ENCODE measurements at places on chromosomes 13 and 19.

GRCh38 chr13:24247016-24247415, 62.4 kb upstream of the C1QTNF9 start:
- no peak for DNase-seq

- no peak for DNase-seq
Measured at GRCh38 chr13:40233731-40234195, 432.7 kb downstream of the FOXO1 start.

- DNase-seq = no peak
Measured at GRCh38 chr19:43789029-43789428, 8.3 kb upstream of the KCNN4 start.

DNA sequence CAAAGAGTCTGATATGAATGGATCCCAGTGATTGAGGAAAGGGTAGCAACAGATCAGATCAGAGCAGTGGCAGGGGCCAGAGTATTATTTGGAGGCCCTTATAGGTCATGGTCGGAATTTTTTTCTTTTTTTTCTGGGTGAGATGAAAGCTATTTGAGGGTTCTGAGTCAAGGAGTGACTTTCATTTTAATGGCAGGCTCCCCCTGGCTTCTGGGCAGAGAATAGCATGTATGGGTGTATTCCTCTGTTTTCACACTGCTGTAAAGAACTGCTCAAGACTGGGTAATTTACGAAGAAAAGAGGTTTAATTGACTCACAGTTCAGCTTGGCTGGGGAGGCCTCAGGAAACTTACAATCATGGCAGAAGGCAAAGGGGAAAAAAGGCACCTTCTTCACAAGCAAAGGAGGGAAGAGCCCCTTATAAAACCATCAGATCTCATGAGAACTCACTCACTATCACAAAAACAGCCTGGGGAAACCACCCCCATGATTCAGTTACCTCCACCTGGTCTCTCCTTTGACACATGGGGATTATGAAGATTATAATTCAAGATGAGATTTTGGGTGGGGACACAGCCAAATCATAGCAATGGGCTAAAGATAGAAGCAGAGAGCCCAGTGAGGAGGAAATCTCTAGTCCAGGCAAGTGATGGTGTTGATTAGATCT, 3.0 kb upstream of the SLC6A16 start:
- peak; percentile 41 for DNase-seq

DNA sequence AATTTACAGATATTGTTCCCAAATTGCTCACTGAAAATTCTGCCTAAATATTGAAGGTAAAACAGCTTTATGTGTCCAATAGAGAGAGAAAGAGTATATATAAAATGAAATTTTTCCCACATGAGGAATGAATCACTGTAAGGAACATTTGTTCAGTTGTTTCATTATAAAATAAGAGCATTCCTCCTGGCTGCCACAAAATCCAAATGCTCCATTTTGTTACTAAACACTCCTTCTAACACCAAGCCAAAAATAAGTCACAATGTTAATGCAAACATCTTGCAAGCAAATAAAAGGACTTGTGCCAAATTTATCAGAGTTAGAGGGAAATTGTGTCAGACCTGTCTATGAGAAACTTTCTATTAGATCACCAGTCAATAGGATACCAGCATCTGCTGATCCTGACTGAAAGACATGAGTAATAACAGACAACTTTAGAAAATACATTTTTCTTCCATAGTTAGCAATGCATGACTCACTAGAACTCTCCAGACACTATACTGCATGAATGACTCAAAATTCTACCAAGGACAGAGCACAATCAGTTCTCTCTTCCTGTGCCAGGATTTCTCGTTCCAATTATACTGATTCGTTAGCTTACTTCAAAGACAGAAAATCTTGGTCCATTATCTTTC, 83.5 kb upstream of the FNDC3A start:
- DNase-seq = no peak

GRCh38 chr19:30467239-30467638, 95.1 kb downstream of the ZNF536 start:
- DNase-seq = no peak

DNA sequence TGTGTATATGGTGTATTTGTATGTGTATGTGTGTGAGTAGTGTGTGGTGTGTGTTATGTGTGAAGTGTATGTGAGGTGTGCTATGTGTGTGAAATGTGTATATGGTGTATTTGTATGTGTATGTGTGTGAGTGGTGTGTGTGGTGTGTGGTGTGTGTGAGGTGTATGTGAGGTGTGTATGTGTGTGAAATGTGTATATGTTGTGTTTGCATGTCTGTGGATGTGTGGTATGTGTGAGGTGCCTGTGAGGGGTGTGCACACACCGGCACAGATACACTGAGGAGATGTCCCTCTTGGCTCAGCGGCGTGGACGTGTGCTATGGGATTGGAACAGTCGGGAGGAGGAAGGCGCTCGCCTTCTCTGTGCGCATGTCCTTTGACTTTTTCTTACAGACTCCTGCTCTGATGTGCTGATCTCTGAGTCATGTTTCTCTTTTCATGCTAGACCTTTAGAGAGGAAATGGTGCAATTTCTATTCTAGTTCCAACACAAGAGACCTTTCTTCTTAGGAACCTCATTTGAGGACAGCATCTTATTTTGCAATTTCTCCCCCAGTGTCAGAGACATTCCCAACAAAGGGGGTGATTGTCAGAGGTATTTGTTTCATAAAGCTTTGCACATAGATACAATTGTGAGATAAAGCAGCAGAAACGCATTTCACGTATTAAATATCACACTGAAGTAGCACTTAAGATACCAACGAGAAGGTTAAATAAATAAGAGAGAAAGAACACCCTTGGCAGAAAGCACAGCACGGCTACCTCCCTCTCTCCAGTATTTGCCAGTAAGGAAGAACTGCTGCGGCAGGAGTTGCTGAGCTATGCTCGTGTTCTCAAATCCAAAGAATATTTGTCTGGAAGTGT, 11.3 kb upstream of the TNFRSF19 start:
- no peak for DNase-seq

DNA sequence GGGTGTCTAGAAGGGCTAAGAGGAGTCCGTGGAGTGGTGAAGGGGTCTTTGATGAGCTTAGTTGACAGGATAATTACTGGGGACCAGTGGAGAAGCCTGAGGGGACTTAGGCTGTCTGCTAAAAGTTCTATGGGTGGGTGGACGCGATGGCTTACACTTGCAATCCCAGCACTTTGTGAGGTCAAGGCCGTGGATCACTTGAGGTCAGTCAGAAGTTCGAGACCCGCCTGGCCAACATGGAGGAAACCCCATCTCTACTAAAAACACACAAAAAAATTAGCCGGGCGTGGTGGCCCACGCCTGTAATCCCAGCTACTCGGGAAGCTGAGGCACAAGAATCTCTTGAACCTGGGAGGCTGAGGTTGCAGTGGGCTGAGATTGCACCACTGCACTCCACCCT, 2.8 kb upstream of the GSK3A start:
- DNase-seq = no peak

GRCh38 chr19:13841086-13841961, 35.6 kb upstream of the NANOS3 start:
- DNase-seq = peak; percentile 49

- DNase-seq = no peak
Measured at GRCh38 chr13:71304861-71305260, 562.1 kb downstream of the DACH1 start.

DNA sequence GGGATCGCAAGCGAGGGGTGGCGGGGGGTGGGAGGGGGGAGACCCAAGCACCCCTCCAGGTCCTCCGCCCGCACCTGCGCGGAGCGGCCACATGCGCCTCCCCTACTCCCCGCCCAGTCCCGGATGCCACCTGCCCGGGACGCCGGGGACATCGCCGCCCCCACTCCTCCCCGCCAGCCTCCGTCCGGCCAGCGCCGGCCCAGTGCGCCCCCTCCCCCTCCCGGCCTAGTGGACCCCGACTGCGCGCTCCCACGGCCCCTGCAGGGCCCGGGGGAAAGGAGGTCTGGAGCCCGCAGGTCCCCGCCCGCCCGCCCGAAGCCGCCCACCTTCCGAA, 263 bp downstream of the RHPN2 start:
- DNase-seq = peak; percentile 6

- DNase-seq = no peak
Measured at GRCh38 chr13:31504918-31505317, 234.4 kb upstream of the RXFP2 start.

DNA sequence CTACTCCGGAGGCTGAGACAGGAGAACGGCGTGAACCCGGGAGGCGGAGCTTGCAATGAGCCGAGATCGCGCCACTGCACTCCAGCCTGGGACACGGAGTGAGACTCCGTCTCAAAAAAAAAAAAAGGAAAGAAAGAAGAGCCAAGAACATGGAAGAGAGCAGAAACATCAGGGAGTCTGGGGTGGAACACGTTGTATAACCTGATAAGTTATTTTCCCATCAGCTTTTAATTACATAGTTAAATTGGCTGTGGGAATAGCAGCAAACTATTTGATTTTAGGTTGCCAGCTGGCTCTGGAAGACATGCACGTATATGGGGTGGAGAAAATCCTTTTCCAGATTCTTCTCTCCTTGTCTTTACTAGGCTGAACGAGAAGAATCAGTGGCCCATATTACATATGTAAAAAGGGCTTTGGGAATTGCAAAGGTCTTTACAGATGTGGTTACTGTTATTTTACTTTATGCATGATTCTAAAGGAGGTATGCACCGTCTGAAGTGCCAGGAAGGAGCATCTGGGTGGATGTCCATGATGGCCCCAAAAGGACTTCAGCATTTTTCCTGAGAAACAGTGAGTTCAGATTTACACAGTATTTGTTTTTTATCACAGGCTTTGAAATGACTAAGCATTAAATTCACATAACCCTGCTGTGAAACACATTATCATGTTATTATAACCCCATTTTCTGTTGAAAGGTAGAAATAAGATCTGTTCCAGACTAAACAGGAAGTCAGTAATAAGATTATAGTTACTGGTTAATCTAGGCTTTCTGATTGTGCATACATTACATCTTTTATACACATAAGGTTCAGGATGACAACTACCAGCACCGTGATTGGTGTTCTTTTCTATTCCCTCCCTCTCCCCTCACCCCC, 4.6 kb upstream of the NAA16 start:
- DNase-seq = no peak

GRCh38 chr13:34114581-34114980, 296.6 kb downstream of the RFC3 start:
- no peak for DNase-seq

DNA sequence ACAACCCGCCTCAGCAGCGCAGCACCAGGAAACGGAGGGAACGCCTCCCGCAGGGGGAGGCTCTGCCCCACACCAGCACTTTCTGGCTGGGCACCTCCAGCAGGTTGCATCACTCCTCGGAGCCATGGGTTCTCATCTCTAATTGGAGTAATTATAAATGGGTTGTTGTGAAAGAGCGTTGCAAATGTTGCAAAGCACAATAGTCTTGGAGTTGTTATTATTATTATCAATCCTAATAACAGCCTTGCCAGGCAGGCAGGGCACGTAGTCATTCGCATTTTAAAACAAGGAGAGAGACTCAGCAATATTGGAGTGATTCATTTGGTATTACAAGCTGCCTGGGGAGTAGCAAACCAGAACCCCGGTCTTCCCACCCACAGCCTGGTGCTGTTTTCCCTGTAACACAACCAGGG, 108.6 kb upstream of the GJB6 start:
- no peak for DNase-seq

DNA sequence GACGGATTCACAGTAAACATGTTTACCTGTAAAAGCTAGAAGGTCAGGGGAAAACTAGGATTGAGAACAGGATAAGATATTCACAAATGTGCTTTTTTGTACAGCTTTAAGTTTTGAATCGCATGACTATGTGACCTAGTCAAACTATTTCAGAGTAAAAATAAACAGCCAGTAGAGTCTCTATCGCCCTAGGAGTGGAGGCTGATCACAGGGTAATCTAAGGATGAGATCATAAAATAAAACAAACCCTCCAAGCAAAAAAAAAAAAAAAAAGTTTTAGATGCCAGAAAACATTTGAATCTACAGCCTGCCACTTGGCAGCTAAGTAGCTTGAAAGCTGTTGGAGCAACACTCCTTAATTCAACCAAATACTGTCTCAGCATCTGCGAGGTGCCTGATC, 26.8 kb downstream of the ZNF350 start:
- DNase-seq = no peak

- no peak for DNase-seq
Measured at GRCh38 chr19:33329736-33330135, 27.4 kb upstream of the CEBPA start.

DNA sequence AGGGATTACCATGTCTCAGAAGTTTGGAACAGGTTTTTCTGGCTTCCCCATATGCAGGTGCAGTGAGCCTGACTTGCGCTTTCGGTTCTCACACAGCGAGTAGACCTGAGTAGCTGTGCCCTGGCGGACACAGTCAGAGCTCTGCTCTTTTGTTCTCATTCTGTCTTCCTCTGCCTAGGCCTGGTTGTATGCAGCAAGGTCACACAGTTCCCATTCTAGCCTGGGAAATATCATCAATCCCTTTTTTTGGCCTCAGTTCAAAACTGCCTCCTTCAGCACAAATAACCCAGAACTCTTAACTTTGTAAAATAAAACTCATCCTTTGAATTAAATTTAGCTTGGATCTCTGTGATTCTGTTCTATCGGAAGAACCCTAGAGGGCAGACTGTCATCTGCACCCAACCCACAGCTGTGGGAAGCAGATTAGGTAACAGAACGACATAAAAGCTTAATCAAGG, 10.2 kb downstream of the OXGR1 start:
- DNase-seq = no peak

DNA sequence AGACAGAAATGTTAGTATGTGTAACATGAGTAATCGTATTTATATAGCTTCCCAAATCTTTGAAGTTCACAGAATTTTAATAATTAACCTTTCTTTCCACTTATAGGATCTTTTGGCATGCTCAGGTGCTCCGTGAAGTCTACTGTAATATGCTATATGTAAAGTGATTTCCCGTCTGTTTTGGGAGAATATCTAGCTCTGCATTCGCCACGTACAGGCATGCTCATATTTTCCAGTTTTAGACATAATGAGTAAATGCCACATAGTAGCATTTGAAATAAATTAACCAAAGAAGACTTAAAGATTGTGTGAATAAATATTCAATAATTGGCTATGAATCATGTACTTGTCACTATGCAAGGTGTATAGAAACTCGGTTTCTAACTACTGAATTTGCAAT, 189.0 kb upstream of the CSNK1A1L start:
- no peak for DNase-seq

GRCh38 chr13:109568339-109568818, 218.0 kb downstream of the IRS2 start:
- no peak for DNase-seq

GRCh38 chr19:7534531-7535046, 928 bp upstream of the PNPLA6 start:
- peak; percentile 24 for DNase-seq

Data from activated CD4-positive, alpha-beta T cell treated with anti-CD3 and anti-CD28 coated beads, Interleukin-2, amount 50 U/mL, for 1 hour (primary cell).